ENCODE measurements at places on chromosomes 12 and 14. TPM values are rescaled to one million over a fixed set of nuclear protein-coding genes. Genes with fewer than 3 reads are reported as not detected.

SDS gene
- 2.7 TPM for total RNA-seq

FSCB gene
- total RNA-seq: not detected

MIPOL1 gene
- total RNA-seq: 3.0 TPM

HCAR1 gene
- not detected for total RNA-seq

SRRM4 gene
- not detected for total RNA-seq

HOXC10 gene
- 3.8 TPM for total RNA-seq

PZP gene
- total RNA-seq: not detected

SLC8A3 gene
- total RNA-seq: not detected

ASIC1 gene
- 6.1 TPM for total RNA-seq

TMEM121 gene
- 10.8 TPM for total RNA-seq

FAM186B gene
- 0.19 TPM for total RNA-seq

KRT73 gene
- not detected for total RNA-seq

ANKS1B gene
- total RNA-seq: 0.35 TPM

SMCO2 gene
- total RNA-seq: 0.17 TPM

MLF2 gene
- 311 TPM for total RNA-seq

ADAMTS20 gene
- not detected for total RNA-seq

MSRB3 gene
- total RNA-seq: 18.5 TPM

FBLN5 gene
- 5.7 TPM for total RNA-seq

RPL10L gene
- total RNA-seq: not detected

NELL2 gene
- total RNA-seq: 0.11 TPM

ART4 gene
- total RNA-seq: not detected

MDM2 gene
- total RNA-seq: 42.8 TPM

SIX4 gene
- total RNA-seq: 1.7 TPM

ACSM4 gene
- total RNA-seq: not detected
